Heart right ventricle (tissue), 16 donors: ENCODE measurements at places on chromosomes 5 and 9. TPM values are rescaled to one million over a fixed set of nuclear protein-coding genes. Genes with fewer than 3 reads are reported as not detected.
A peak's percentile ranks its signal among the peaks of the same experiment; 100 is the strongest.

DNA sequence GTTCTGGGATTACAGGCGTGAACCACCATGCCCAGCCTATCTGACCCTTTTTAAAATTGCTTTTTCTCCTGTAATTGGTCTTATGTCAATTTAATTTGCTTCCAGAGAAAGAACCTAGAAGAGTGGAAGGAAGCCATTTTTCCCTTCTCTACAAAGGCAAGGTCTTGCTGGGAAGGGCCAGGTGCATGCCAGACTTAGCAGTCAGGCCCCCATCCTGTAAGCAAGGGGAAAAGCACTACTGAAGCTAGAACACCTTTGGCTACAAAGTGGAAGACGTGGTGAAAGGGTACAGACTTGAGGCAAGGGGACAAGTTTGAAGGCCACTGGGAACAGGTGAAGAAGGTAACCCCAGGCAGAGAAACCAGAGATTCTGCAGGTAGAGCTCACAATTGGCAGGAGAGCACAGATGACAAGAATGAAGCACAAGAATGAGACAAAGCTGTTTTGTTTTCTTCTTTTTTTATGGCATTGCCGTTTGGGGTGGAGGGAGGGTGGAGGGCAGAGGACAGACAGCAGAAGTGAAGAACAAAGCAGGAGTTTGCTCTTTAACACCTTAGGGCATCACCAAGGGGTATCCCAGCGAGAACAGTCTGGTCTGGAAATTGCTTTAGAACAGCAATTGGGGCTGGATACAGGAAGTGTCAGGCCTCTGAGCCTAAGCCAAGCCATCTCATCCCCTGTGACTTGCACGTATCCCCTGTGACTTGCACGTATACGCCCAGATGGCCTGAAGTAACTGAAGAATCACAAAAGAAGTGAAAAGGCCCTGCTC is 72.9 kb downstream of the SERINC5 start:
- no peak overlapping the region for H3K27ac ChIP-seq
- no peaks in the 10 kb centered on the region for H3K36me3 ChIP-seq
- H3K4me1 ChIP-seq: peaks cover 59% of the 10 kb centered on the region
- no peak for DNase-seq
- no peaks in the 10 kb centered on the region for H3K27me3 ChIP-seq
- H3K4me3 ChIP-seq: no peak overlapping the region

CARTPT gene
- polyA plus RNA-seq: not detected

DNA sequence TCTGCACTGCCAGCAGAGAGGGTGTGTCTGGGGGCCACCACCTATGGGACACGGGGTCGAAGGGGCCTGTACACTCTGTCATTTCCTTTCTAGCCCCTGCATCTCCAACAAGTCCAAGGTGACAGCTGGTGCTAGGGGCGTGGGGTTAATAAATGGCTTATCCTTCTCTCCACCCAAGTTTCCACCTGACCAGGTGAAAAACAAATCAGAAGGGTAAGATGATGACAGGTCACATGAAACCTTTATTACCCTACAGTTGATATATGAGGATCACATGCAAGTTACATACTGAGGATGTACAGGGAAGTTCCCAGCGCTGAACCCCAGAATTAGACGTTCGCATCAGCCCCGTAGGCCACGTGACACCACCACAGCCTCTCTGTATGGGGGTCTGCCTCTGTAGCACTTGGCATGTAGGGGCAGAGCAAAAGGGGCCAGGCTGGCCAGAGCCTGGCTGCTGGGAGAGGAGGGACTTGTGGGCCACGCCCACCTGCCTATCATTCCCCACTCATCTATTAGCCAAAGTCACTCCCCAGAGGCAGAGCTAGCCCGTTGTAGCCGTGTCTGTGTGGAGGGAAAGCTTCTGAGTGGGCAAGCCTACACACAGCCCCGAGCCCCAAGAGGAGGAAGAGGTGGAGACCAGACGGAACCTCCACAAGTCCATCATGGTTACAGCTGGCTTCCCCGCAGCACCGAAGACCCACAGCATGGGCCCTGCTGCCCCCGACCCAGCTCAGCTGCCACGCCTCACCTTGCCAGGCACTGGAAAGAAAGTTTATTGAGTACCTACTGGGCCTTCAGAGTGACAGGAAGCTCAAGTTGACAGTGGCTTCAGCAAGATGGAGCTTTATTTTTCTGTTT is 2.2 kb downstream of the TMEM141 start:
- no peak for DNase-seq
- no peaks in the 10 kb centered on the region for H3K36me3 ChIP-seq
- H3K27ac ChIP-seq: no peak overlapping the region
- no peak overlapping the region for H3K4me3 ChIP-seq
- H3K4me1 ChIP-seq: peaks cover 67% of the 10 kb centered on the region

DNA sequence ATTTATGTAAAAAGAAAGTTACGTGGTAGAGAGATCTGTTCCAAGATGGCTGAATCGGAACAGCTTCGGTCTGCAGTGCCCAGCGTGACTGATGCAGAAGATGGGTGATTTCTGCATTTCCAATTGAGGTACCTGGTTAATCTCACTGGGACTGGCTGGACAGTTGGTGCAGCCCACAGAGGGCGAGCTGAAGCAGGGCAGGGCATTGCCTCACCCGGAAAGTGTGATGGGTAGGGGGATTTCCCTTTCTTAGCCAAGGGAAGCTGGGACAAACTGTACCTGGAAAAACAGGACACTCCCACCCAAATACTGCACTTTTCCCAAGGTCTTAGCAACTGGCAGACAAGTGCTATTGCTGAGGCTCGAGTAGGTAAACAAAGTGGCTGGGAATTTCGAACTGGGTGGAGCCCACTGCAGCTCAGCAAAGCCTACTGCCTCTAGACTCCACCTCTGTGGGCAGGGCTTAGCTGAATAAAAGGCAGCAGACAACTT is 13.1 kb upstream of the HSD17B4 start:
- no peak overlapping the region for H3K4me3 ChIP-seq
- no peak overlapping the region for H3K27ac ChIP-seq
- H3K27me3 ChIP-seq: peaks cover 9% of the 10 kb centered on the region
- no peaks in the 10 kb centered on the region for H3K4me1 ChIP-seq

DNA sequence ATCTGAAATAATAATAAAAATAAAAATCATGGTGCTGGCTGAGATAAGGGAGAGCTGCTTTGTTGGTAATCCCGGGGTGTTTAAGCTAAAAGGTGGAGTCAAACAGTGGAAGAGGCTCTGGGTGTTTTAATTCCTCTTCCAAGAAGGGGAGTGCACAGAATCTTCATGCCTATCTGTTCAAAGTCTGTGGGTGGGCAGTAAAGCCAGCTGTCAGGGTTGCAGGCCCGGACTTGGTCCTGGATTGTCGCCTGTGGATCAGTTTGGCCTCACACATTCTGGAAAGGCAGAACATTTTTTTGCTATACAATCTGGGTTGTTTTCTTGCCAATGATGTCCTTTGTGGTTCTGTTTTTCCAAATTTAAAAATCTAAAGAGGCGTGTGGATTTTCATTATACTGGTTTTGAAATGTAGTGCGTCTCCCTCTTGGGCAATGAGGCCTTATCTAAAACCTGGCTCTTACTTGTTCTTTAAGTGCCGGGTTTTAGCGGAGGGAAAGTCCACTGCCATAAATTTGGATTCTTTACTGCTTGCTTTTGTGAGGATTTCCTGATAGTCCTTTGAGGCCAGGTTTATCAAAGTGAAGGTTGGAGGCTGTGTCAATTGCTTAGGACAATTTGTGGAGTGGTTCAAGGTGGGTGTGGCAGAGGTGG is 5.8 kb downstream of the ANKDD1B start:
- no peaks in the 10 kb centered on the region for H3K27me3 ChIP-seq
- DNase-seq: no peak
- no peaks in the 10 kb centered on the region for H3K36me3 ChIP-seq
- no peaks in the 10 kb centered on the region for H3K4me1 ChIP-seq

DNA sequence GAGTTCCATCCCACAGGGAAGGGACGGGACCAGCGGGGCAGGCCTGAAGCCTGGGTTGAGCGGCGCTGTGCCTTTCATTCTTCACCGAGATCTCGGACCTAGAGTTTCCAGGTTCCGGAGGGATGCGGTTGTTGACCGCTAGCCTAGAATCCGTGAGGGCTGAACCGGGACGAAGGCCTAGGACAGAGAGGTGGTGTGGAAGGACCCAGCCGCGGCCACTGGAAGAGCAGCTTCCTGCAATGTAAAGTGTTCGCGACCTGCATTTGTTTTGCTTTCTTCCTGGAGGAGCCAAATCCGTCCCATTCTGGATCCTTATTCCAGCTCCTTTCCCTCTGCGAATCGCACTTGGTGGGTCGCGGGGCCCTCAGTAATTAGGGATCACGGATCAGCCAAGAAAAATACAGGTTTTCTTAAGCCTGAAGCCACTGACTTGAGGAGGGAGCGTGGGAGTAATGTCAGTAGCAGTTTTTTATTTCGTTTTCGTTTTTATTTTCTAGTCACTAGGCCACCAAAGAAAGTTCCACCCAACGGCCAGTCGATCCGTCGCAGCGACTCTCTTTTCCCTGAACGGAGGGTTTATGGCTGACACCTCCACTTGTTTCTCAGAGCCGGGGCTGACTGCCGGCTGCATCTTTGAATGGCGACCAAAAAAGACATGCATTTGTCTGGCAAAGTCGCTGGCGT is 48.6 kb downstream of the ANXA2R start:
- H3K4me3 ChIP-seq: peak overlapping the region; percentile 66
- H3K36me3 ChIP-seq: no peaks in the 10 kb centered on the region
- H3K27ac ChIP-seq: peak overlapping the region; percentile 95

PTGR1 gene
- polyA plus RNA-seq: 22.0 TPM

GRCh38 chr5:139709582-139710318 is 61.6 kb downstream of the CXXC5 start:
- H3K36me3 ChIP-seq: no peaks in the 10 kb centered on the region
- no peaks in the 10 kb centered on the region for H3K27me3 ChIP-seq
- DNase-seq: peak; percentile 55
- peak overlapping the region; percentile 88 for H3K27ac ChIP-seq
